ENCODE measurements at places on chromosomes 6 and 20.

GRCh38 chr6:35258858-35259193 lies 709 bp upstream of the ZNF76 start:
- DNase-seq: peak; percentile 39

DNA sequence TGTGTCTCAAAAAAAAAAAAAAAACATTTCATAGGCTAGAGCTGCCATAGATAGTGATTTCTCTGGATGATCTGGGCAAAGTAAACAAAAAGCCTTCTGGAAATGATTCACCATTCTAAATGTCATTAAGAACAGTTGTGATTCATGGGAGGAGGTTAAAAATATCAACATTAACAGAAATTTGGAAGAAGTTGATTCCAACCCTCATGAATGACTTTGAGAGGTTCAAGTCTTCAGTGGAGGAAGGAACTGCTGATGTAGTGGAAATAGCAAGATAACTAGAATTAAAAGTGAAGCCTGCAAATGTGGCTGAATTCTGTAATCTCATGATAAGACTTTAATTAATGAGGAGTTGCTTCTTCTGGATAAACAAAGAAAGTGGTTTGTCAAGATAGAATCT lies 26.8 kb upstream of the MMP24 start:
- DNase-seq: no peak

DNA sequence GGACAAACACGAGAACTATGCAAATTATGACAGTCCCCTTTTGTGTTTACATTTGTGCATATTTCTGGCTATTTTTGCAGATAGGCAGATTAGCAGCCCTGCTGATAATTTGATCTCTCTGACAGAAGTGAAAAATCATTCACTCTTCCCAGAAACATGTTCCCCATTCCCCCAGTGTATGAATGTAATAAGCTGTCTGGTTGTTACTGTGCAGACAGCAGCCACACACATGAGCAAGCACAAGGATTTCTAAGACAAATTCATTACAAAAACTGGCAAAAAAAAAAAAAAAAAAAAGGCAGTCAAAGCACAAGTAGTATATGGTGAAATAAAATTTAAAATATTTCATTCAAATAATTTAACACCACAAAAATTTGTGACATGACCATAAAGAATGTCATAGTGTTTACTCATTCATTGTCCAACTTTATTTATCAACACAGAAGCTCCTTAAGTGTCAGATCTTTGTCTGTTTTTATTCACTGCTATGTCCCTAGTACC lies 95.5 kb upstream of the VGLL2 start:
- DNase-seq: no peak

DNA sequence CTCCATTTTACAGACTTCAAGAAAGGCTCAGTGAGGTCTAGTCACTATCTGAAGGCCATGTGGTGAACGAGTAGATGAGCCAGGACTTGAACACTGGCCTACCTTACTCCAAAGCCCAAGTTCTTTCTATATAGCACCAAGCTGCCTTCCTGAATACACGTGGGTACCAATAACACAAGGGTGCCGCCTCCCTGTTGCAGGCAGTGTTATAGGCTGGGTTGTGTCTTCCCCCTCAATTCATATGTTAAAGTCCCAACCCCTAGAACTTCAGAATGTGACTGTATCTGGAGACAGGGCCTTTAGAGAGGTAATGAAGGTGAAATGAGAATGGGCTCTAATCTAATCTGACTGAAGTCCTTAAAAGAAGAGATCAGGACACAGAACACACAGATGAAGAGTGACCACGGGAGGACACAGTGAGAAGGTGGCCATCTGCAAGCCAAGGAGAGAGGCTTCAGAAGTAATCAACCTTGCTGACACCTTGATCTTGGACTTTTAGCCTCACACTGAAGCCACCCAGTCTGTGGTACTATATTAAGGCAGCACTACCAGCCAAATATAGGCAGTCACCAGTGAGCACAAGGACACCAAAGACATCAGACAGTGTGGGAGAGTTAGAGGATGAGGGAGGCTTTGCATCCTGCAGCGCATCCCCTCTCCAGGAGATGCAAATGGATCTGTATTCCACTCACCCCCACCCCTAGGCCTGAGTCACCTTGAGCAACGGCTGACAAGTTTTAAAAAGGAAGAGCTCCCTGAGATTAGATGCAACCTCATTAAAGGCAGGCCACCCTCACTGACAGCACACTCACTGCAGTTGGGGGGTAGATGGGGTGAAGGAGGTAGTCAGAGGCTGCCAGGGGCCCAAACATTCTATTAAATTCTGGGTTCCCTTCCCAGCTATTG lies 40.9 kb upstream of the LYRM2 start:
- DNase-seq: no peak

DNA sequence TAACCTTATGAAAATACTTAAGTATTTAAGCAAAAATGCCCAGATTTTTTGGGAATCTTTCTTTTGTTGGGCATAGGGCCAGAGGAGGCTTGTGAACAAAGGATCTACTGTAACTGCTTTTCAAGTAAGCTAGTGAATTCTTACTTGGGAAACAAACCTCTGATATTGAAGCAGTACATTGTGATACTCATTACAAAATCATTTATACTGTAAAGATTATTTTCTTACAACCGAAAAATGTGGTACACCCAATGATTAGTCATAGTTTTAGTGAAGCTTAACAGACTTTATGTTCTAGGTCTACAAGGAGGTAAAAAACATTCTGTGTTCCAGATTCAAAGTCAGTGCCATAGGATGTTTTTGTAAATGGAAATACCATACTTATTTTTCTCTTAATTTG lies 272.9 kb upstream of the KCNQ5 start:
- DNase-seq: no peak

DNA sequence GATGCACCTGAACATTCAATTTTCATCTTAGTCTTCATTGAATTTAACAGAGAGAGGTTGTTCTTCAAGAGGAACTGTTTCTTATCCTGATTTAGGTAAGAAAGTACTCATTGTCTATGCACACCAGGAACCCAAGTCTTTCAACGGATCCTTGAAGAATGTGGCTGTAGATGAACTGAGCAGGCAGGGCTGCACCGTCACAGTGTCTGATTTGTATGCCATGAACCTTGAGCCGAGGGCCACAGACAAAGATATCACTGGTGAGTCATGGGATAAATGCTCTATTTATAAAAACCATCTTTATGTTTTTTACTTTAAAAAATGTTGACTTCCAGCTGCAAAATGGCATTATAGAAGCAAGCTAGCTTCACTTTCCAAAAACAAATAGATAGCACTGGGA lies 10.2 kb downstream of the NQO2 start:
- DNase-seq: no peak

GRCh38 chr6:47372318-47372717 lies 62.6 kb upstream of the TNFRSF21 start:
- no peak for DNase-seq

DNA sequence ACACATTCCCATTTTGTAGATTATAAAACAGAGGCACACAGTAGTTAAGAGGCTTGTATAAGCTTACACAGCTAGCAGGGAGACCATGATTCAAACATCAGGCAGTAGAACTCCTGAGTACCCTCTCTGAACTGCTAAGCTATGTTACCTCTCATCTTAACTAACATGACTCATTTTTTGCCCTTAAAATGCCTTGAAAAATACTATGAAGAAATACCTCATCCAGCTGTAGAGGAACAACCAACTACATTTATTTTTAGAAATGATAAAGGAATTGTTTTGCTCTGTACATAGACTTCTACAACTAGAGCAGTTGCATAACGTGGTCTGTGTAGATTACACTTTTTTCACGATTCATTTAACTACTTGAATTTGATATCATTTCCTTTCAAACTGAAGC lies 102.1 kb downstream of the FLRT3 start:
- no peak for DNase-seq

DNA sequence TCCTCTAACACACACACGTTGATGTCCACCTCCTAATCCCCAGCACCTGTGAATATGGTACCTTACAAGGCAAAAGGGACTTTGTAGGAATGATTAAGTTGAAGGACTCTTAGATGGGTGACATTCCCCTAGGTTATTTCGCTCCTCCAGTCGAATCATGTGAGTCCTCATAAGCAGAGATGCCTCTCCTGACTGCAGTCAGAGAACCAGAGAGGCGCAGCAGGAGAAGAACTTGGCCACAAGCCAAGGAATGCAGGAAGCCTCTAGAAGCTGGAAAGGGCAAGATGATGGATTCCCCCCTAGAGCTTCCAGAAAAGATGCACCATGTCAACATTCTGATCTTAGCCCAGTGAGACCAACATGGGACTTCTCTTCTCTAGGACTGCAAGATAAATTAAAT lies 133.1 kb upstream of the PTPRT start:
- no peak for DNase-seq

DNA sequence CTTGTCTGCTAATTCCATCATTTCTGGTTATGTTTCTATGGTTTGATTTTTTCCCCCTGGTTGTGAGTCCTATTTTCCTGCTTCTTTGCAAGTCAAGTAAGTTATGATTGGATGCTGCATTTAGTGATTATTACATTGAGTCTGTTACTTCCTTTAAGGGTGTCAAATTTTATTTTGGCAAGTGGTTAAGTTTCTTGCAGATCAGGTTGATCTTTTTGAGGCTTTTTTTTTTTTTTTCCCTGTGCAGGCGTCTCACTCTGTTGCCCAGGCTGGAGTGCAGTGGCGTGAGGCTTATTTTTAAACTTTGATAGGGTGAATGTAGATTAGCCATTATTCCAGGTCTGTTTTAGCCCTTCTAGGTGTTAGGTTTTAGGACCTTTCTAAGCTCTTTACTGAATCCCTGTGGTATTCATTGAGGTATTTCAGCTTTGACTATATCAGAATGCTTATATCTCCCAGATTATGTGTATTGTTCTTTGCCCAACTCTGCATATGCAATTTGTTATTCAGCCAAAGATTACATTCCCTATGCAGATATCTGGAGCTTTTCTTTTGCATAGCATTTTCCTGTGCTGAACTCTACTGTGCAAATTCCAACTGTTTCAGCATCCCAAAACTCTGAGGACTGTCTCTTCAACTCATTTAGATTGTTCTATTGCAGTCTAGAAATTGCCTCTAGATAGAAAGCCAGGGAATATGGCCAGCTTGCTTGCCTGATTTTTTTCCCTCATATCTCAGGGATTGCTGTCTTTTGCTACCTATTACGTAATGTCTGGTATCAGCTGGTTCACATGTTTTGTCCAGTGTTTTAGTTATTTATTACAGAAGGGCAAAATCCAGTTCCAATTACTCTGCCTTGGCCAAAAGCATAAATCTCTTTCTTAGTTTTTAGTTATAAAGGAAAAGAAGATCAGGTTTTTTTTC lies 113.3 kb downstream of the AFG1L start:
- DNase-seq: no peak

DNA sequence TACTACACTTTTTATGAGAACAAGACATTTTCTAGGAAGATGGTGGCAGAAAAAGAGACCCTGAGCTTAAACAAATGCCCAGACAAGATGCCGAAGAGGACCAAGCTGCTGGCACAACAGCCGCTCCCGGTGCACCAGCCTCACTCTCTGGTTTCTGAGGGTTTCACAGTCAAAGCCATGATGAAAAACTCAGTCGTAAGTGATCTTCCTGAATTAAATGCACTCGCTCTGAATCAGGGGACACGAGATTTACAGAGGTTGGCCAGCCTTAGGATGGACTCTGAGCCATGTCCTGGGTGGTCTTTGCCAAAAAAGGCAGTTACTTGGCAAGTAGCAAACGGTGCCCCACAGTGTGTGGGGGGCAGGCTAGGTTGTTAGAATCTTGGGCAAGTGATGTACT lies 423 bp downstream of the PACRG start:
- DNase-seq: no peak

DNA sequence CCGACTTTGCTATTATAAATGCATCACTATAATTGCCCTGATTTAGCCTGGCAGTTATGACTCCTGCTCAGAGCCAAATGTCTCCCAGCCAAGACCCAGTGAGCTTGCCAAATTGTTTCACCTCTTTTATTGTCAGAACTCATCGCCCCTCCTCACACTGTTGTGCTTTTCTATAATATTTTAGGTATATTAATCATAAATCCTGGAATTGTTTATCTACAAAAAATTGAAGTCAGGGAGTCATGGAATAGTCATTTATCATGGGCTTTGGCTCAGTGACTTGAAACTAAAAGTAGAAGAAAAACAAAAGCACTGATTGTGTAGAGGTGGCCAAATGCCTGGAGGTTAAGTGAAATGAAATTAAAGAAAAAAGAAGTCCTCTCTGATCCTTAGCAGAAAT lies 85.6 kb downstream of the PFDN4 start:
- DNase-seq: no peak

- peak; percentile 59 for DNase-seq
Measured at GRCh38 chr20:45229264-45230056, 8.3 kb downstream of the SEMG2 start.

DNA sequence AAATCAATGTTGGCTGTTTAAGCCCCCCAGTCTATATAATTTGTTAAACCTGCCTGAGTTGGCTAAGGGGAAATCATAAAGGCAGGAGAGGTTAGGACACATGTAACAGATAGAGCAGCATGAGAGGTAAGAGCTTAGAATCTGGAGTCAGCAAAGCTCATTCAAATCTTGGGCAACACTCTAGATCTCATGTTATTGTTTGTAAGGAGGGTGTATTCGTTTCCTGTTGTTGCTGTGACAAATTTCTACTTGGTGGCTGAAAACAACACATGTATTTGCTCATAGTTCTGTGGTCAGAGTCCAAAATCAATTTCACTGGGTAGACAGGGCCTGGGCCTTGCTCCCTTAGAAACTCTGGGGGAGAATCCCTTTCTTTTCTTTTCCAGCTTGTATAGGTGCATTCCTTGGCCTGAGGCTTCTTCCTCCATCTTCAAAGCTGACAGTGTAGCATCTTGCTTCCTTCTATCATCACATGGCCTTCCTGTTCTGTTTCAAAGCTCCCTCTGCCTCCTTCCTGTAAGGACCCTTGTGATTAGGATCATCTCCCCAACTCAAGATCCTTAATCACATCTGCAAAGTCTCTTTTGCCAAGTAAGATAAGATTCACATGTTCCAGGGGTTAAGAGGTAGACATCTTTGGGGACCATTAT lies 4.4 kb downstream of the LY86 start:
- no peak for DNase-seq

- DNase-seq: no peak
Measured at GRCh38 chr6:5729080-5729434, 277.7 kb downstream of the NRN1 start.

- DNase-seq: no peak
Measured at GRCh38 chr6:156654919-156655918, 122.0 kb upstream of the ARID1B start.

DNA sequence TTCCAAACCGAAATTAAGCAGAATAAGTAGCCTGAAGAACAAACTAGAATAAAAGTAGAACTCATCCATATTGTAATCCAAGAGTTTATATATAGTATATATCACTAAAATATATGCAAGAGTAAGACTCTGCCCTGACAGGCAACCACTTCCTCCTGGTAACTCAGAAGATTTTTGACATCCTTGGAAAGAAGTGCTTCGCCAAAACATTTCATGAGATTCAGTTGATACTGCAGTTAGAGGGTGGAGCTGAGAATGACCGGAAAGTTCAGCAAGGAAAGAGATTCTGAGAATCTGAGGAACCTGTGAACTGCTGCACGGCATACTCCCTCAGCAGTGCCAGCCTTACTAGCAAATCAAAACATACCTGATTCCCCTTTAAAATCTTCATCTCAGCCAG lies 79.6 kb downstream of the CDK19 start:
- DNase-seq: no peak

- DNase-seq: no peak
Measured at GRCh38 chr6:140193269-140193668, 818.8 kb upstream of the CITED2 start.

All from activated T-cell treated with anti-CD3 and anti-CD28 coated beads for 48 hours (primary cell).